ENCODE measurements at places on chromosomes 11 and 22.

GRCh38 chr22:46349238-46349637 is 13.7 kb downstream of the TRMU start:
- DNase-seq: no peak

- DNase-seq: no peak
Observed at GRCh38 chr11:110490886-110491285, 61.1 kb downstream of the FDX1 start.

- DNase-seq: no peak
Observed at GRCh38 chr22:29949872-29950271, 66.9 kb downstream of the MTMR3 start.

DNA sequence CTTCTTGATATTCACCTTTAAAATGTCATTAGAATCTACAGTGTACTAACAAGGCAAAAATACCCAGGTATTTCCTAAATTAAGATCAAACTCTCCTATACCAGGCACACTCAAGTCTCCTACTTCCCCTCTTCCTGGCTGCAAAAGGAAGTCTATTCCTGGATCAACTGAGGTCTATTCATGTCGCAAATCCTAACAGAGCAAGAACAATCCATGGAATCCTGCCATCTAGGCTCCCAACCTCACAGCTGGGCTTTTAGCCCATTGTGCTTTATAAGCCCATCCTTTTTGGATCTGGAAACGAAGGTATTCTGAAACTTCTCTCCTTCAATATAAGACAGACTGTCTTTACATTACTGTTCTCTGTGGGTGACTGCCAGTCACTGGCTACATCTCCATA is 161.8 kb downstream of the SOX6 start:
- no peak for DNase-seq

GRCh38 chr11:83819931-83820549 is 533.9 kb upstream of the CCDC90B start:
- DNase-seq: peak; percentile 76

DNA sequence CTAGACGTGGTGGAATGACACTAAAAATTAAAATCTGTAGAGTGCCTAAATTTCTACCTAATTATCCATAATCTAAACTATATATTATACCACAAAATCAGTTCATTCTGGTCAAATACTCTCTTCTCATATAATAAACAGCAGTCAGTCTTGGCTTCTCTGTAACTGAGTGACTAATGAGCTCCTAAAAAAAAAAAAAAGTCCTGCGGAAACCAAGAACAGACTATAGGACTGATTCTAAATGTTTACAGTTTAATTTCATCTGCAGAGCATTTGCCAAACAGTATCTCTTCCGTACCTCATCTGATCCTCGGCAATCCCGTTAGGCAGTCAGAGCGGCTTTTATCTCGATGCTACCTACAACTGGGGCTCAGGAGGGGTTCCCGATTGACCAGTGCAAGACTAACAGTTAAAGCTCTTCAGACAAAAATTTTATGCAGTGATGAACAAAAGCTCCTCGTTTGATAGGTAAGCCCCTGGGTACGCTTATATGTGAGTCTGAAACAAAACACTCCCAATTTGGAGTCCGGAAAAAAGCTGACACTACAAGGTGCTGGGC is 686 bp downstream of the KIF18A start:
- peak; percentile 65 for DNase-seq

- DNase-seq: no peak
Observed at GRCh38 chr11:12053606-12054361, 45.4 kb upstream of the DKK3 start.

DNA sequence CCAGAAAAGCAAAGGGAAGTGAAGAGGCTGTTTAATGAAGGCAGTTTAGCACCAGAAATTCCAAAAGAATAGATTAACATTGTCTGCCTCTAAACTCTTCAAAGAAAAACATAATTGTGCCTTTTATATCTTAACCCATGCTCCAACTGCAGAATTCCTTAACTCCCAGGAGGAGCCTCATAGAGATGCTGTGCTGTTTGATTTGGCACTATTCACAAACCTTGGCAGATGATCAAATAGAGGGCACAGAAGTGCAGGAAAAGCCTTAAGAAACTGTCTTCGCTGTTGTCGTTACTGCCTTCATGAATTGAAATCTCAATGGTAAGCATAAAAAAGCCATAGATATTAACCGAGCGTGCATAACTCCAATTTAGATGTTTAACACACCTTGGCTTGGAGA is 124.1 kb upstream of the MPPED2 start:
- DNase-seq: no peak

GRCh38 chr22:44042249-44043218 is 18.4 kb downstream of the PARVB start:
- DNase-seq: no peak

GRCh38 chr11:20912065-20912821 is 242.9 kb downstream of the NELL1 start:
- DNase-seq: no peak

DNA sequence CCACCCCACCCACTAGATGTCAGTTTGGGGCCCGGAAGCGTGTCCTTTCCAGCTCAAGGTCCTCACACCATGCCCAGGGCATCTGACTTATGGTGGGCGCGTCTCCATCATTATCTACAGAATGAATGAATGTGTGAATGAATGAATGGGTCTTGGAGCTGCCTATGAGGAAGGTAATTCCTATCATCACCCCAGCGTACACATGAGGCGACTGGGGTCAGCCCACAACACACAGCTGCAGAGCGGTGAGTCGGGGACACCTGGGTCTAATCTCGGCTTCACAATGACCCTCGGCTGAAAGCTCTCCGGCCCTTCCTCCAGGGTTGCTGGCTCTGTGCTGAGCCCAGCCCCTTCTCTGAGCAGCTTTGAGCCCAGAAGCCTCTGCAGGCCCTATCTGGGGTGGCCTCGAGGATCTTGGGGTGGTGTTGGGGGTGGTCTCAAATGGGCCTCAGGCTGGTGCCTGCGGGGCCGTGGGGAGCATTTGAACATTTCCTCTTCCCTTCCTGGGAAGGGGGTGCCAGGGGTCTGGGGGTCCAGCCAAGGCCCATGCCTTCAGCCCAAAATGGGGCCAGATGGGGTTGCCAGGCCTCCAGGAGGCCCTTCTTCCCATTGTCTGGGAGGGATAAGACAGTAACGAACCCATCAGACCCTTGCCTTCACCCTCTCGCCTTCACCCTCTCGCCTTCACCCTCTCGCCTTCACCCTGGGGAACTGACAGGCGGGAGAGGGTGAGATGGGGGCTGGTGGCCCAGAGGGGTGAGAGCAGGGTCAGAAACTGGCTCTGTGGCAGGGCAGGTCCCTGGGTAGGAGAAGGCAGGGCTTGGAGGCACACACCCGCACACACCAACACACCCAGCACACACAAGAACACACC is 82.4 kb downstream of the MYEOV start:
- no peak for DNase-seq

DNA sequence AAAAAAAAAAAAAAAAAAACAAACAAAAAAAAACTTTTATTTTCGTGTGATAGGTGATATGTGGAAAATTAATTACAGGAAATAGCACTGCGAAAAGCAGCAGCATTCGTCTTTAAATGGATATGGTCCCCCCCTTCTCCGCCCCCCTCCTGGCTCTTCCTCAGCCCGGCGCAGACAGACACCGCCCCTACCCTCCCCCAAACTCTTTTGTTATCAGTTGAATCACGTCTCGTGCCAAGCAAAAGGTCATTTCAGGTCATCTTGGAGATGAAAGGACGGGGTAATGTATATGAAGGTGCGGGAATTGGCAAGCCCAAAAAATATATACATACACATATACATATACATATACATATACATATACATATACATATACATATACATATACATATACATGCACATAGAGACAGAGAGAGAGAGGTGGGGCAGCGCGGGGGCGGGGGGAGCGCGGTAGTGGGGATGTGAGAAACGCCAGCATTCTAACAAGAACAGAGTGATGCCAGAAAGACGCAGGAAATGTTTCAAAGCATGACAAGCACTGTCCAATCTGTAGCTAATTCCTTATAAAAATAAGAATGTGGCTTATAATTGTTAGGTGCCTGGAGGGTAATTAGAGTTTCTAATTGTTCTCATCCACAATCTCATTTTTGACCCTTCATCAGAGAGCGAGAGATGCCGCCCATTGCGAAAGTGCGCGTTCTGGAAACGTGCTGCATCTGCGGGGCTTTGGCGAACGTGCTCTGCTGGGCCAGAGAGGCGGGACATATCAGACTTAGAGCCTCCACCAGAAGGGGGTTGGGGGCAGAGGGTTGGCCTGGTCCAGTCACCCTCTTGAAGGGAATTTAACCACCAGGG is 214.5 kb upstream of the UBASH3B start:
- DNase-seq: no peak

DNA sequence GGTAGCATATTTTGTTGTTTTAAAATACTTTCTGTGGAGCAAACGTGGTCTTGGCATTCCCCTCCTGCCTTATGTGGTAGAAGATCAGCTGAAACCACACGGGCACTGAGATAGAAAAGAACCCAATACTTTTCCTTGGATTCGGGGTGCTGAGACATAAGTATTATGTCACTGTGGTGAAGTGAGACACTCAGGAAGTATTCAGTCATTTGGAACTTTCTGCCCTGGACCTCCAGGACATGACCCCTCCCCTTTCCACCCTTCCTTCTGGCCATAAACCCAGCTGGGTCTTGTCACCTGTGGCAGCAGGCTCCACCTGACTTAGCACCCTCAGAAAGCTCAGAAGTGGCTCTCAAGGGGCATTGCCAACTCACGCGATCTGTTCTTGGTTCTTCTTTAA is 123.4 kb downstream of the SWAP70 start:
- no peak for DNase-seq

DNA sequence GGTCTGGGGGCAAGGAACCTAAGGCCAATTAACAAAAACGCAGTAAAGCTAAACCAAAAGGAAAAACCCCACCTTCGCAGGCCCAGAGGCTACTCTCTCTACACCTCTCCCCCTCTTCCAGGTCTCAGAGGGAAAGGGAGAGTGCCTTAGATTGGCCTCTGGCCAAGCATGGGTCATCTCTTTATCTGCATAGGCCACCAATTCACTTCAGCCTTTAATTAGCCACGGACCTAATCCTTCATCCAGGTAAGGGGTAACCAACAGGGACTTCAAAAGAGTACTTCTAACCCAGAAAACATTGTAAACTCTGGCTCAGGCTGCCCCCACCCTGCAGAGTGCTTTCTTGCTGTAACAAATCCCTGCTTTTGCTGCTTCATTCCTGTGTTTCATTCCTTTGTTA is 9.4 kb downstream of the VSTM5 start:
- no peak for DNase-seq

- DNase-seq: no peak
Observed at GRCh38 chr11:114586797-114587196, 8.8 kb downstream of the NXPE4 start.

GRCh38 chr11:117930668-117931330 is 1.6 kb upstream of the TMPRSS13 start:
- DNase-seq: no peak

DNA sequence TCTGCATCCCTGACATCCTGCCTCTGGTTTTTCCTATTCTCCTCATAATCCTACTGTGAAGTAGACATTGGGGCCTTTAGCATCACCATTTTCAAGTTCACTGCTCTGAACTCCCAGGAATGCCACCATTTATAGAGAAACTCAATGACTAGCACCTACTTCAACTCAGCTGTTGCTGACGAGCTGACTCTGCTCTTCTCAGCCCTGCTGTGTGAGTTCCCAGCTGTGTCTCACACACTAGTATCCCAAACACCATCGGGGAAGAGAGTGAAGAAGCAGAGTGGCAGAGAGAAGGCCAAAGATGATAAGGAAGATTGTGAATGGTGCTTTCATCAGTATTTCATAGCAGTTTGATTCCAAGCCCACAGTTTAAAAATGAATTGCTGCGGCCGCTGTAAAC is 71.9 kb downstream of the PLEKHA7 start:
- DNase-seq: no peak

- no peak for DNase-seq
Observed at GRCh38 chr22:32920032-32920628, 118.6 kb downstream of the TIMP3 start.

DNA sequence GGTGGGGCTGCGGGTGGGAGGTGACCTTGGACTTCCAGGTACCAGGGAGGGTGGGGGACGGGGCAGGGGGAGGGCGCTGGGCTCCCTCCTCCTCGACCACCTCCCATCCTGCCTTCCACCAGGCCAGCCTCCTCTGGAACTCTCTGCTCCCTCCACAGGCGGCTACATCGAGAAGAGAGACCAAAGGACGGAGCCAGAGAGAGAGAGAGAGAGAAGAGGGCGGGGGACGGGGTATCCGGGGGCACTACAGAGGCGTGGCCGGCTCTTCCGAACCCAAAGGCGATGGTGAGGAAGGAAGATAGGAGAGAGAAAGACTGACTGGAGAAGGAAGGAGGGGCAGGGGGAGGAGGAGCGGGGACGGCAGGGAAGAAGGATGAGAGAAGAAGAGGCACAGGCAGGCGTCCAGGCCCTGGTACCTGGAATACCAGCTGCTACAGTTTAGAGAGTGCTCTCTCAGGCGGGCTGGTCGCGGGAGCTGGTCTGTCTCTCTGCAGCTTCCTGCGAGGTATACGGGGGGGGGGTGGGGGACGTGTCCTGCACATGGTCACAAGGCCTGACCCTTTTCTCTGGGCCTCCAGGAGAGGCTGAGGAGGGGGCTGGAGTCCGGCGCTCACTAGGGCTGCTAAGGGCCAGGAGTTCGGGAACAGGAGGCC is 38.0 kb downstream of the IGSF9B start:
- no peak for DNase-seq

DNA sequence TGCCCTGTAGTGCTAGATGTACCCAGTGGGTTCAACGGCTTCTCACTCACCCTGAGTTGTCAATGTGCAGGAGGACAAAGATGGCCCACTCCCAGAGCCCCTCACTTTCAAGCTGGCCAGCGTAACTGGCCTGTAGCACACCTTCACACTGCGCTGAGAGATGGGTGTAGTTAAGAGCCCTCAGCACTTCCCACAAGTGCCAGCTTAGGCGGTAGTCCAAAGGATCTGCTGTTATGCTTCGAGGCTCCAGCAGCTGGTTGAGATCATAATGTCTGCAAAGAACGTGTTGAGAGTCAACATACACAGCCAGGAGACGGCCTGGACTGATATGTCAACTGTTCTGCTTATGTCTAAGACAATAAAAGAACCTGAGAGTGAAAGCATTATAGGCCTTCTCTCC is 14.7 kb upstream of the CHRNA10 start:
- DNase-seq: no peak

DNA sequence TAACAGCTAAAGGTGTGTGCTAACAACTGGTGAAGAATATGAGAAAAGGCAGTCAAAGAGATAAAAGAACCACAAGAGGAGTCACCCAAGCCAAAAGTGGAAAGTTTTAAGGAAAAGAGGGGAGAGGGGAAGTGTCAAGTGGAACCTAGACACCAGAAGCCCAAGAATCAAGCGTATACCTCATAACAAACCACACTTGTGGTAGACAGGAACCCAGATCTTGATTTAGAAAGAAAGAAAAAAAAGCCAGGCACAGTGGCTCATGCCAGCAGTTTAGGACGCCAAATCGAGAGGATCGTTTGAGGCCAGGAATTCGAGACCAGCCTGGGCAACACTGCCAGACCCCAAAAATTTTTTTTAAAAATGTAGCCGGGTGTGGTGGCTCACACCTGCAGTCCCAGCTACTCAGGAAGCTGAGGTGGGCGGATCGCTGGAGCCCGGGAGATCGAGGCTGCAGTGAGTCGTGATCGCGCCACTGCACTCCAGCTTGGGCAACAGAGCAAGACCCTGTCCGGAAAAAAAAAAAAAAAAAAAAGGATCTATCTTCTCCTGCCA is 877 bp downstream of the SLC25A17 start:
- no peak for DNase-seq

GRCh38 chr22:37726241-37726887 is 29.5 kb downstream of the TRIOBP start:
- no peak for DNase-seq
